ENCODE measurements at places on chromosomes 2 and 18.

- H3K27ac ChIP-seq = no peak overlapping the region
- H3K36me3 ChIP-seq = no peaks in the 10 kb centered on the region
- H3K4me3 ChIP-seq = no peak overlapping the region
- H3K4me1 ChIP-seq = no peaks in the 10 kb centered on the region
Measured at GRCh38 chr2:37350034-37350433, 5.6 kb downstream of the QPCT start.

DNA sequence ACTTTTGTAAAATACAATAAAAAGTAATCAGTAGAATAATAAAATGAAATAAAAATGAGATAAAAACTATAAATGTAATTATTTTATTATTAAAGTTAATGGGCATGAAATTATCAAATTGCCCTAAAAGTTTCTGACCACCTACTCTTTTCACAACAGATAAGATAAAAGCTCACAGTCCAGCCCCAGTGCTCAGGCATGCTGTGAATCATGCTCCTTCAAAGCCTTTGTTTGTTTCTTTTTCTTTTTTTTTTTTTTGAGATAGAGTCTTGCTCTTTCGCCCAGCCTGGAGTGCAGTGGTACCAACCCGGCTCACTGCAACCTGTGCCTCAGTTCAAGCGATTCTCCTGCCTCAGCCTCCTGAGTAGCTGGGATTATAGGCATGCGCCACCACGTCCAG lies 181.7 kb downstream of the ANKRD44 start:
- DNase-seq = no peak
- peak overlapping the region; percentile 29 for H3K4me3 ChIP-seq
- peaks cover 39% of the 10 kb centered on the region for H3K36me3 ChIP-seq
- H3K27ac ChIP-seq = peak overlapping the region; percentile 52
- H3K27me3 ChIP-seq = no peaks in the 10 kb centered on the region
- peaks cover 54% of the 10 kb centered on the region for H3K4me1 ChIP-seq

- no peaks in the 10 kb centered on the region for H3K27me3 ChIP-seq
- no peak overlapping the region for H3K27ac ChIP-seq
- peaks cover 75% of the 10 kb centered on the region for H3K4me1 ChIP-seq
Measured at GRCh38 chr2:24354395-24354794, 5.9 kb downstream of the ITSN2 start.

DNA sequence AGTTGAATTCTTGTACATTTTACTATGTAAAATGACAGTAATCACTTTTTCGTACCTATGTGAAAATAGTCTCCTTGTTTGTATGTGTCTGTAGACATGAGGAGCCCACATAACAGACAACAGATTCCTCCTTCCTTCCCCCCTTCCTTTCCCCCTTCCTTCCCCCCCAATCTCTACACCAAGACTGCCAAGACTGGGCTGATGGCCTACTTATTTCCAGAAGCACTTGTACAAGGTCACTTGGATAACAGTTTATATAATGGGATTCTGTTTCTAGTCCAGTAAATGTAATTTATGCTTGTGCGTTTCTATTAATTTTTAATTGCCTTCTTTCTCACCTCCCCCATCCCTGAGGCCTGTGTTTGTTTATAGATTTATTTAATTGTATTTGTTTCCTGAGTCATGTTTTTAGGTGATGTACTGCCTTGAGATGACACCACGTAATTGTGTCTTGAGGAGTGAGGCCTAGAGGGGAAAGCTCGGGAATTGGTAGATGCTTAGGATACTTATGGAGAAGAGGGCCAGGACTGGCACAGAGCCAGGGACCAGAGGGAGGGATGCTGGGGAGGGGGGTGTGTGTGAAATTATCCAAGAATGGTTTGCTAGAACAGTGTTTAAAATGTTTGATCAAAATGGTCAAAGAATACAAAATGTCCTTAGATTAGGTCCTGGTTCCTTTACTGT lies 12.3 kb downstream of the B3GNT2 start:
- peaks cover 32% of the 10 kb centered on the region for H3K36me3 ChIP-seq
- DNase-seq = no peak
- no peaks in the 10 kb centered on the region for H3K27me3 ChIP-seq
- peak overlapping the region; percentile 55 for H3K4me3 ChIP-seq
- H3K27ac ChIP-seq = peak overlapping the region; percentile 89
- H3K4me1 ChIP-seq = peaks cover 94% of the 10 kb centered on the region

- DNase-seq = no peak
- H3K27me3 ChIP-seq = no peaks in the 10 kb centered on the region
Measured at GRCh38 chr18:34594266-34594665, 115.8 kb upstream of the DTNA start.

GRCh38 chr18:77088963-77089722 lies 43.4 kb downstream of the MBP start:
- no peak for DNase-seq
- H3K4me3 ChIP-seq = no peak overlapping the region
- H3K4me1 ChIP-seq = peaks cover 72% of the 10 kb centered on the region
- H3K36me3 ChIP-seq = peaks cover 56% of the 10 kb centered on the region
- peak overlapping the region; percentile 90 for H3K27ac ChIP-seq
- H3K27me3 ChIP-seq = no peaks in the 10 kb centered on the region

DNA sequence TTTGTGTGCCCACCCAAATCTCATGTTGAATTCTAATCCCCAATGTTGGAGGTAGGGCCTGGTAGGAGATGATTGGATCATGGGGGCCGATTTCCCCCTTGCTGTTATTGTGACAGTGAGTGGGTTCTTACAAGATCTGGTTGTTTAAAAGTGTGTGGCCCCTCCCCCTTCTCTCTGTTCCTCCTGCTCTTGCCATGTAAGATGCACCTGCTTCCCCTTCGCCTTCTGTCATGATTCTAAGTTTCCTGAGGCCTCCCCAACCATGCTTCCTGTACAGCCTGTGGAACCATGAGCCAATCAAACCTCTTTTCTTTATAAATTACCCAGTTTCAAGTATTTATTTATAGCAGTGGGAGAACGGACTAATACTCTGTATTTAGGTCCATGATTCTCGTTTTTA lies 588.1 kb downstream of the DCDC2C start:
- no peak overlapping the region for H3K27ac ChIP-seq
- no peaks in the 10 kb centered on the region for H3K4me1 ChIP-seq
- H3K36me3 ChIP-seq = no peaks in the 10 kb centered on the region
- H3K27me3 ChIP-seq = no peaks in the 10 kb centered on the region

GRCh38 chr2:178947006-178947405 lies 102.9 kb downstream of the CCDC141 start:
- no peaks in the 10 kb centered on the region for H3K36me3 ChIP-seq
- DNase-seq = no peak
- no peak overlapping the region for H3K4me3 ChIP-seq
- H3K27me3 ChIP-seq = no peaks in the 10 kb centered on the region
- H3K4me1 ChIP-seq = no peaks in the 10 kb centered on the region

DNA sequence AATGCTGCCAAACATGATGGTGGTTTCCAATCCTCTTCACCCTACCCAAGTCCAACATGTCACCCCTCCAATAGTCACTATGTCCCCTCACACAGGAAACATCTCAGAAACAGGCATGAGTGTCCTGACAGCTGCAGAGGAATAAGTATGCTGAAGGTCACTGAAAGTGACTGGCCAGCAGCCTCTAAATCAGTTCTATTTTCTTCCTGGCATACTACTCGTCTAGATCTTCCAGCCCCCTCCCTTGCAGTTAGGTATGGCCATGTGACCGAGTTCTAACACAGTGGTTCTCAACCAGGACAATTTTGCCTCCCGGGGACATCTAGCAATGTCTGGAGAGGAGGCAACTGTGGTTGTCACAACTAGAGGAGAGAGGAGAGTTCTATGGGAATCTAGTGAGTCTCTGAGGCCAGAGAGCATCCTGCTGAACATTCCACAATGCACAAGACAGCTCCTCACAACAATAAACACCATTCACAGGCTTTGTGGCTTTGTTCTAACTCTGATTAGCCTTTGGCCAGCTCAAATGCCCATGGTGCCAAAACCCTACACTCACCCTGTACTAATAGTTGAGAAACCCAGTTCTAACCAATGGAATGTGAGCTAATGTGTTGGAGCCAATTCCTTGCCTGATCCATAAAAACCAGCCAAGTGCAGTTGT lies 12.6 kb upstream of the ID2 start:
- no peak overlapping the region for H3K4me3 ChIP-seq
- no peak overlapping the region for H3K27ac ChIP-seq
- H3K4me1 ChIP-seq = peaks cover 11% of the 10 kb centered on the region
- no peaks in the 10 kb centered on the region for H3K36me3 ChIP-seq
- no peaks in the 10 kb centered on the region for H3K27me3 ChIP-seq

GRCh38 chr2:196170213-196170605 lies 1.2 kb downstream of the STK17B start:
- H3K4me1 ChIP-seq = peaks cover 40% of the 10 kb centered on the region
- no peaks in the 10 kb centered on the region for H3K27me3 ChIP-seq
- H3K27ac ChIP-seq = peak overlapping the region; percentile 98

GRCh38 chr2:222410534-222410933 lies 13.8 kb upstream of the SGPP2 start:
- no peaks in the 10 kb centered on the region for H3K27me3 ChIP-seq
- H3K27ac ChIP-seq = no peak overlapping the region
- H3K4me3 ChIP-seq = no peak overlapping the region
- DNase-seq = no peak
- H3K36me3 ChIP-seq = peaks cover 4% of the 10 kb centered on the region

DNA sequence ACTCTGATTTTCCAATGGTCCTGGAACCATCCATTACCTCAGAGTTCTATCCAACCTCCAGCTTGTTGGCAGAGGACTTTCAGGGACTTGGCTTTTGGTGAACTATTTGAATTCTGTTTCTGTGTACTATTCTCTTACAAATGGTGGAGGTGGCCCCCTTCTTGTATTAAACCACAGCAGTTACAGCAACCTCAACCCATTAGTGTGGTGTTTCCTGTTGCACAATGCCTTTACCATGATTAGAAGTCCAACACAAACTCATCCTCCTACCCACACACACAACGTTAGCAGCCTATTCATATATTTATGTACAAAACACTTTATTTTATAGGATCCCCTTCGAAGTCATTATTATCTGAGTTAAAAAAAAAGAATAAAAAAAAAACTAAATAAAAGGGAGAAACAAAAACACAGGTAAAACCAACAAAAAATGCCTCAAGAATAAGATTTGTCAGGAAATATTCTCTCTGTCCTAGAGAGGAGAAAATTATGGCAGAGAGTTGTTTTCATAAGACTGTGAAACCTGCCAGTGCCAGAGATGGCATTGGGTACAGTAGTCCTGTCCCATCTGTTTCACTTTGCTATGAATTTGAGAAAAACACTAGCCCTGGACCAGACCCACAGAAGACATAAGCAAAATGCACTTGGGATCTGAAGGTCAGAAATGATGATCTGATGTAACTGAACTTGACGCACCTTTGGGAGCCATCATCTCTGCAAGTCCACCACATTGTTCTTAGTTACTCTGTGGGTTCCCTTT lies 1896.0 kb upstream of the PIK3C3 start:
- H3K27me3 ChIP-seq = no peaks in the 10 kb centered on the region
- no peak overlapping the region for H3K4me3 ChIP-seq
- no peak for DNase-seq
- H3K4me1 ChIP-seq = no peaks in the 10 kb centered on the region

GRCh38 chr2:231315896-231316295 lies 79.6 kb upstream of the B3GNT7 start:
- no peak for DNase-seq
- peaks cover 40% of the 10 kb centered on the region for H3K27me3 ChIP-seq
- no peaks in the 10 kb centered on the region for H3K36me3 ChIP-seq
- H3K4me1 ChIP-seq = no peaks in the 10 kb centered on the region

DNA sequence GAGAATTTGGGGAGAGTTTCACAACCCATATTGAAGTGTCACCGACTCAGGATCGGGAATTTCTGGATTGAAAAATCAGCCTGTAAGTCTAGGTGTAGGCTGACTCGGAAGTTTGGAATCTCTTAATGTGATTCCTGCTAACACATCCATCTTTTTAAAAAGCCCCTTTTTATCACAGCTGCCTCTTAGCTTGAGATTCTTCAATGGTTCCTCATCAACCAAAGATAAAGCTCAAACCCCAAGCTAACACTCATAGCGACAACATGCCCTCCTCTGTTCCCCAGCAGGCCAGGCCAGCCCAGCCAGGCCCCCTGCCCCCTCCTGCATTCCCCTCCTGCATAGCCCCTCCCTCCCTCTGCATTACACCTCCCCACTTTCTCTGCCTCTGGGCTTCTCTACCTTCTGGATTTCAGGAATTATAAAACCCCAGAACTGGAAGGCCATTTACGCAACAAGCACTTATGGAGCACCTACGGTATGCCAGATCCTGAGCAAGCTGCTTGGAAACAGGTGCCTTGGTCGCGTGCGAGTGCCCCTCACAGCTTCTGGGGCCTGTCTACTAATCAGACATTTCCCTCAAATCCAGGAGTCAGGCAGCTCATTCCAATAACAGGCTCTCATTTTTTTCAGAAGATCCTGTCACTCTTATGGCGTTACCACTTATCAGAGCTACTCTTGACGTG lies 63.4 kb downstream of the EMX1 start:
- H3K27me3 ChIP-seq = no peaks in the 10 kb centered on the region
- no peak overlapping the region for H3K27ac ChIP-seq
- DNase-seq = no peak
- H3K4me1 ChIP-seq = no peaks in the 10 kb centered on the region
- H3K36me3 ChIP-seq = peaks cover 8% of the 10 kb centered on the region
- no peak overlapping the region for H3K4me3 ChIP-seq

DNA sequence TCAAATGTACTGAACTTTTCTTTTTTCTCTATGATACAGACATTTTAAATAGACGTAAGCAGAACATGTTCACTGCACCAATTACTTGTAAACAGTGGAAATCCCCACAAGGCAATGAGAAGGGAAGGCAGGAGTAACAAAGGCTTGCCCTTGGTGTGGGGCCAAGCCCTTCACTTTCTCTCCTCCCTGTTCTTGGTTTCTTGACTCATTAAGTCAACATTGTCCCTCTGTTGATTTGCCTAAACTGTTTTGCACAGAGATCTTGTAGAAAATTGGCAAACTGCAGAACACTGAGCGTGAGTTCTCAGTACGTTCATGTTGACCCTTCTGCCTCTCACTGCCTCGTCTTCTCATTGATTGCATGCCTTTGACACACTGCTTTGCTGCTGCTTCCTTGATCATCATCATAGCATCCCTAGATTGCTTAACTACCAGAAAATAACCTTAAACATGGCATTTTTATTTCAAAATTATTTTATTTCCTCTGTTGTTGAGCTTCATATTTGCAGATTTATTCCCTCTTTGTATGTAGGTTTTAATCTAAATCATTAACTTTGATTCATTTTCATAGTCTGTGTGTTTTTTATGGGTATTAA lies 257.7 kb downstream of the PTGR3 start:
- H3K27ac ChIP-seq = peak overlapping the region; percentile 67
- DNase-seq = no peak
- no peaks in the 10 kb centered on the region for H3K36me3 ChIP-seq
- no peaks in the 10 kb centered on the region for H3K27me3 ChIP-seq
- no peak overlapping the region for H3K4me3 ChIP-seq
- peaks cover 11% of the 10 kb centered on the region for H3K4me1 ChIP-seq

- peaks cover 14% of the 10 kb centered on the region for H3K4me1 ChIP-seq
- no peak overlapping the region for H3K27ac ChIP-seq
- H3K4me3 ChIP-seq = no peak overlapping the region
- H3K27me3 ChIP-seq = no peaks in the 10 kb centered on the region
Measured at GRCh38 chr2:16640001-16640700, 25.5 kb downstream of the CYRIA start.

GRCh38 chr2:54801352-54801751 lies 77.9 kb downstream of the EML6 start:
- peaks cover 16% of the 10 kb centered on the region for H3K27me3 ChIP-seq
- H3K4me1 ChIP-seq = no peaks in the 10 kb centered on the region
- no peaks in the 10 kb centered on the region for H3K36me3 ChIP-seq

GRCh38 chr2:100983684-100984310 lies 18.3 kb upstream of the RPL31 start:
- H3K27me3 ChIP-seq = peaks cover 6% of the 10 kb centered on the region
- no peaks in the 10 kb centered on the region for H3K36me3 ChIP-seq
- no peak overlapping the region for H3K27ac ChIP-seq
- DNase-seq = no peak

Measured in effector memory CD8-positive, alpha-beta T cell (primary cell).